ENCODE measurements at places on chromosomes 1 and 21.

DNA sequence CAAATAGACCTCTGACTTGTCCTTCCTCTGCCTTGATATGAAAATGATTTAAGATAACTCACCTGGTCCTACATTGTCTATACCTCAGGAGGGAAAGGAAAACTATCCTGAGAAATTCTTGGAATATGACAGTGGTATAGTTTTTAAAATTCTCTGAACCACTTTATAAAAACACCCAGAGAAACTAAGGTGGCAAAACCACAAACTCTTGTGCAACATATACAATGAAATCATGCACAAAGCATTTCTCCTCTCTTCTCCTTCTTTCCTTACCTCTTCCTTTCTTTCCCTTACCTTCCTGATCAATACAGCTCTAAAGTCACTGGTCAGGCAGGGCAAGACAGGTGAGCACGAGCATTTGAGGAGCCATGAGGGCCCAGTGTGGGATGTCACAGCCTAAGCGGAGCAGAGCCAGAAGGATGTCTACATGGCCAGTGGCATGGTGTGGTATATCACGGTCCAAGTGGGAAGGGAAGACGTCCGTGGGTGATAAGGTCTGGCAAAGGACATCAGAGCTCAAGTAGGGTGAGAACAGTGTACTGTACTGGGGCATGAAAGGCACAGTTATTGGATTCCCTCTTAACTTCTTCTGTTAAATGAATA lies 543.3 kb downstream of the DPYD start:
- DNase-seq: no peak

- DNase-seq: no peak
Observed at GRCh38 chr21:35026617-35027562, 22.2 kb downstream of the RUNX1 start.

DNA sequence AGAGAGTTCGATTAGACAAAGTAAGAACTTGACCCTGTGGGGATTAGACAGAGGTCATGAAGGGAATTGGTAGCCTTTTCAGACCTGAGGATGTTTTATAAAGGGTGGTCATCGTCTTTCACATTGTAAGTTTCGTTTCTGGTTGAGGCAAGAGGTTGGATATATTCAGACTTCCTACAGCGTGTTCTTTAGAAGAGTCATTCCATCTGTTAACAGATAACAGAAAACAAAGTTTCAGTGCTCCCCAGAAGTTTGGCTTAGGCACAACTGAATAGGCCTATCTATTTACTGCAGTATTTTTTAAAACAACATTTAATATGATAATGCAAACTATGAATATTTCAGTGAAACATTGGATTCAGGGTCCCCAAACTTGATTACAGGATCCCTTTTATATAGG lies 17.1 kb upstream of the IVNS1ABP start:
- DNase-seq: no peak

- DNase-seq: no peak
Observed at GRCh38 chr1:184596950-184597645, 157.6 kb downstream of the EDEM3 start.

DNA sequence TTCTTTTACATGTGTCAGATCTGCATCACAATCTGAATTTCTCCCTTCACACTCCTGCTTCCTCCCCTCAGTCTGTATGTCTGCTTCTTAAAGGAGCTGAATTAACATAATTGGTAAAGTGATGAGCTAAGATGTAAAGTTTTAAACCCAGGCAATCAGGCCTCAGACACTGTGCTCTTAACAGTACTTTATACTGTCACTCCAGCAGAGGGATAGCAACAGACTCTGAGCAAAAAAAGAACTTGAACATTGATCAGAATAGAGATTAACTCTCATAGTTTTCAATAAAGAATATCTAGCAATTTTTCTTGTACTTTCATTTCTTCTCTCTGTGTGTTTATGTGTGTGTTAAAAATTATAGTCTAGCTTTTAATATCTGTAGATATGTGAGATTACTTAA lies 110.3 kb downstream of the DUSP10 start:
- no peak for DNase-seq

DNA sequence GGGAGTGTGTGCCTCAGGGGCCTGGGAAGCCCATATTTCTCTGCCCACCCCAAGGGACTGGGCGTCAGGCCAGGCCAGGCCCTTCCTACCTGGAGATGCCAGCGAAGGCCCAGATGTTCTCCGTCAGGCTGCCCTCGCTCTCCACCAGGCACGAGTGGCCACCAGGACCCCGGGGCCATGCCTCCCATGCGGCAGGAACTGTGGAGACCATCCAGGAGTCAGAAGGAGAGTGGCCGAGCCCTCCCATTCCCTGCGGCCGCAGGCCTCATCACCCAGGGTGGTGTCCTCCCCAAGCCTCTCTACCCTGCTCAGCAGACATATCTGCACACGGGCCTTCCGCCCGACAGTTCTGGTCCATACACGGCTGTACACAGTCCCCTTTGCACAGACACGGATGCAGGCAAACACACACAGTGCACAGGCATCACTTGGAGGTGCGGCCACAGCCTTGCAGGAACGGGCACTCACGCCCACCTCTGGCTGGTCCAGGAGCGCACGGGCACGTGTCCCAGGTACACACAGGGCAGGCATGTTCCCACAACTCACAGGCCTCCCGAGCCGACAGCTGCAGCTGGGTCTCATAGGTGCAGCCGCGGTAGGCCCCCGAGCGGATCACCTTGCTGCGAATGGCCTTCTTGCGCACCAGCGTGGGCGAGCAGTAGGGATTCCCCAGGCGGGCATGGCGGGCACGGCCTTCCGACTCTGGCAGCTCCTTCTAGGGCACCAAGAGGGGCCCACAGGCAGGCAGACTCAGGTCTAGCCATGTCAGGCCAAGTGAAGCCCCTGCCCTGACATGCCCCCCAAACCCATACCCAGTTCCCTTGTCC lies 5.9 kb upstream of the KIF17 start:
- no peak for DNase-seq
